Stimulated activated CD4-positive, alpha-beta T cell treated with anti-CD3 and anti-CD28 coated beads, Interleukin-1b, Interleukin-23, amount 100 ng/mL, for 24 hours (primary cell): ENCODE measurements at places on chromosomes 6 and 20.

GRCh38 chr20:19264191-19264590 is 51.7 kb downstream of the SLC24A3 start:
- DNase-seq, result no peak

GRCh38 chr6:87574237-87574804 is 15.5 kb downstream of the RARS2 start:
- DNase-seq, result no peak

DNA sequence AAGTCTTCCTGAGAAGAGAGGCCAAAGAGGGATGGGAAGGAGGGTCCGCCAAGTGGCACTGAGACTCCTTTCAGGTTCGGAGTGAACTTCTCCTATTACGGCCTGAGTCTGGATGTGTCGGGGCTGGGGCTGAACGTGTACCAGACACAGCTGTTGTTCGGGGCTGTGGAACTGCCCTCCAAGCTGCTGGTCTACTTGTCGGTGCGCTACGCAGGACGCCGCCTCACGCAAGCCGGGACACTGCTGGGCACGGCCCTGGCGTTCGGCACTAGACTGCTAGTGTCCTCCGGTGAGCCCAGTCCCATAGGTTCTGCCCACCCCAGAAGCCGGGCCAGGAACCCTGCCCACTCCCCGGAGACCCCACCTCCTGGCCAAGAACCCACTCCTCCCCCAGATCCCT is 4.1 kb downstream of the SLC22A7 start:
- DNase-seq, result no peak

DNA sequence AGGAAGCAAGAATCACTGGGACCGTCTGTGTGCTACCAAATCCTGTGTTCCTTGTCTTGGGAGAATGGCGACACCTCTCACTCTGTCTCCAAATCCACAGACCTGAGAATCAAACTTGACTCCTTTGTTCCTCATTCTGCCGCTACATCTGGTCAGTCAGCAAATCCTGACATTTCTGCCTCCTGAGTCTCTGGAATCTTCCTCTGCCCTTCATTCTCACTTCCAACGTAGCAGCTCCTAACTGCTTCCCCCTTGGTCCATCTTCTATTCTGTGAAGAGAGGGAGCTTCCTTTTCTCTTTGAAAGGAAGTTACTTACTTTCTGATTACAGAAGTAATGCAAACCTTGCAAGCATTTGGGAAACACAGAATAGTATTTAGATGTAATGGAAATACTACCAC is 37.7 kb downstream of the SYTL3 start:
- DNase-seq, result no peak

DNA sequence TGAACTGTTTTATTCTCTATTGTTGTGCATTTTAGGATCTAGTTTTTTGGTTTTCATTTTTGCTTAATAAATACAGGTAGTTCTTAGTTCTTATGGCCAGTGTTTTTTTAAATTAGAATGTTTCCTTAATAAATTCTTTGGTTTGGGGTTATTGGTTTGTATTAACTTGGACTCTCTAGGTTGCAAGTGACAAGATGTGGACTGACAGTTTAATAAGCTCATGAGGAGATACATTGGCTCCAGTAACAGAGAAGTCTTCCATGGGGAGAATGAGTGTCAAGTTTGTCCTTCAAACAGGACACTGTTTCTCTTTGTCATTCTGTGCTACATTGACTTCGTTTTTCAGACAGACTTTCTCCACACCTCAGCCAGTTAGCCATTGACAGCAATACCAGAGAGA is 39.7 kb downstream of the SNX9 start:
- no peak for DNase-seq

DNA sequence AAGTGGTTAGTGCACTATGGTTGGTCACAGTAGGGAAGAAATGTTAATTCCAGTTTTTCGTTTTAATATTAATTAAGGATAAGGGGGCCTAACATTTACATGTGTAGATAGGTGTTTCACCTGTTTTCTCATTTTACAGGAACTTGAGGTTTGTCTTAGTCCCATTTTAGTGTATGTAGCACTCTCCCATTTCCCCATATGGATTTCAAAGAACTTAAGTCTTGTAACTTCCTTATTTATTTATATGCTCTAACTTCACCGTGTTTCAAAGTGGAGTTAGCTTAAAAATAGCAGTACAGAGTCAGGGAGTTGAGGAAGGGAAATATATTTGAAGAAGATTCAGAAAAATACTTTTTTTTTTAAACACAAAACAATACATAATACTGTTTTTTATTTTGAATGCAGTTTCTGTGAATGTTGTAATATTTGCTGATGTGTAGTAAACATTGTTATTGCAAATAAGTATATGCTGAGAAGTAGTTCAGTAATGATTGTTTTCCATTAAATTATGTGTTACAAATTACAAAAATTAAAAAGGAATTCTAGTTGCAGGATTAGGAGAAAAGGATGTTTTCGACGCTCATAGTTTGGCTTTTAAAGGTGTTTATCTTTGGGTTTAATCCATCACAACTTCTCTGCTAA is 3.5 kb downstream of the SCAF8 start:
- DNase-seq, result no peak

DNA sequence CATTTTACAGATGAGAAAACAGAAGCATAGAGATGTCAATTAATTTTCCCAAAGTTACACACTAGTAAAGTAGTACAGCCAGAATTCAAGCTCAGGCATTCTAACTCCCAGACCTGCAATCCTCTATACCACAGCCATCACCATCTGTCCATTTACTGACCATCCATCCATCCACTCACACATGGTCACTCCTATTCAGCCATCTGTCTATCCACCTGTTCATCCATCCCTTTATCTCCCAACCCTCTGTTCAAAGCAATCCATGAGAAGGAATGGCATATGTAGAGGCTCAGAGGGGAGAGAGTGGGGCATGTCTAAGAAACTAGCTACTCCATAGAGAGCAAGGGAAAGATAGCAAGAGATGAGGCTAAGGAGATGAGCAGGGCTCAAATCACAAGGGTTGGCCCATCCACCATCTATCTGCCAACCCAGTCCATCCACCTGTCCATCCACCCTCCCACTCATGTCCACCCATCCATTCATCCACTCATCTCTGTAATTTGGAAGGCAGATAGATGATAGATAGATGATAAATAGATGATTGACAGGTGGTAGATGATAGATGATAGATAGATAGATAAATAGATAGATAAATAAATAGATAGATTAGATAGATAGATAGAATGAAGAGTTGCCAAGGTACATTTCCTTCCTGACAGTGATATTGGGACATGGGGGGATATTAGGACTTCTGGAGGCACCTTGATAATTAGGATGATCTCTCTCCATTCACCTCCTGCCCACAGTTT is 12.2 kb upstream of the C6orf132 start:
- no peak for DNase-seq

DNA sequence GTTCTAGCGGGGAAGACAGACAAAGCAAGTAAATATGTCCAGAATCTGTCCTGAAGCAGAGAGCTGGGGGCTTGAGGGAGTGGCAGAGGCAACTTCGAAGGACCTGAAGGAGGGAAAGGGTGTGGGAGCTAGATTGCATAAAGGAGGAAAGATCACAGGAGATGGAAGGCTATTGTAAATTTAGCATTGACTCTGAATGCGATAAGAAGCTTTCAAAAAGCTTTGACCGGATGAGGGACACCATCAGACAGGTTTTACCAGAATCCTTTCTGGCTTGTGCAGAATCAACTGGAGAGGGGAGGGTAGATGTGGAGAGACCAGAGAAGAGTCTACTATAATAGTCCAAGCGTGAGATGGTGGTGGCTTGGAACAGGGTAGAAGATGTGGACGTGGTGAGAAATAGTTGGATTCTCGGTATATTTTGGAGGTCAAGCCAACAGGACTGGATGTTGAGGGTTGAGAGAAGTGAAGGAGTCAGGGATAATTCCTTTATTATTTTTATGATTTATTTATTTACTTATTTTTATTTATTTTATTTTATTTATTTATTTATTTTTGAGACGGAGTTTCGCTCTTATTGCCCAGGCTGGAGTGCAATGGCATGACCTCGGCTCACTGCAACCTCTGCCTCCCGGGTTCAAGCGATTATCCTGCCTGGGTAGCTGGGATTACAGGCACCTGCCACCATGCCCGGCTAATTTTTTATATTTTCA is 19.9 kb upstream of the RIPOR3 start:
- no peak for DNase-seq

DNA sequence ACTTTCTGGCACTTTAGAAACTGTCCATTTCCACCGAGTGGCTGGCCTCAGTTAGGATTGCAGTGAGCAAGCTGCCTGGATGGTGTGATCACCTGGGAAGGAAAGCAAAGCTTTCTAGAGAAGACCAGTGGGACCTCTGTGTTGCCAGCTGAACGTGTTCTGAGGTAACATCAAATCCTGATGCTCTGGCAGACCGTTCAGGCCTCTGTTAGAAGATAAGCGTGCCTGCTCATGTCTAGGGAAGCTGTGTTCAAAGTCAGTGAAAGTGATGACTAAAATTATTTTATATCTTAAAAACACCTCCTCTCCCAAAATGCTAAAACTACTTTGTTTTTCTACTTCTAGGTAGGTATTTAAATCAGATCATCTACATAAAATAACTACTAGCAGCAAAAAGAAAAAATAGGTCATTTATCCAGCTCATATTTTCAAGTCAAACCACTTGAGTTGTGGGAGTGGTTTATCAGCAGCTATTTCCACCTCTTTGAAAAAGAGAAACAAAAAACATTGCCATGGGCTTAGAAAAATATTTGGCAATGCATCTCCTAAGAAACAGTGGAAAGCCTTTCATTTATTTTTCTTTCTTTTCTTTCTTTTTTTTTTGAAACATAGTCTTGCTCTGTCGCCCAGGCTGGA is 54.8 kb downstream of the CEP43 start:
- no peak for DNase-seq

DNA sequence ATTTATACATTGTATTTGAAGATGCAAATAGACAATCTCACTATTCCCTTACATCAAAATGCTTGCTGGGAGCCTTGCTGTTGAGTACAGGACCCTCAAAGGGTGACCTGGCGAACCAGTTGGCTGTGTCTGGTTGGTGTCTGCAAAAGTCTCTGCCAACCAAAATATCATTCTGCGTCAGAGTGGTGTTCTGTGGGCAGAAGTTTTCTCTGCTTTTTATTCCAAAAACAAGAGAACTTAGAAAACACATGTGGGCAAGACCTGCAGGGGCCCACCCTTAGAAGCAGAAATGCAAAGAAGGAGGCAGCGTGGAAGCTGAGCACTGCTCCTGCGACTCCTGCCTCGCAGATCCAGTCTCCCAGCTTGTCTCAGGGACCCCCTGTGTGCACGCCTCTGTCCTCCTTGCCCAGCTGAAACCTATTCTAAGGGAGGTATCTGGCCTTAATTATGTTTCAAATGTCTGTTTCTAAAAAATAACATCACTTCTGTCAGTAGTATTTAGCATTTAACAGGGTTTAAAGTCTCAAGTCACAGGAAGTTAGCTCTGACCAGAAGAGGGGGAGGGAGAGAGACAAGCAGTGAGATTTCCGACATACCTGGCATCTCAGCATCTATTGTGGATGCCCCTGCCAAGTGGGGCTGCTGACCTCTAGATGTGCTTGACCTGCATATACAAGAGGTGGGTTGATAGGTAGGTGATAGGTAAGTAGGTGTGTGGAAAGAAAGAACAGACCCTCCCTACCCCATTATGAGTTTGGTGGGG is 101.3 kb downstream of the SASH1 start:
- DNase-seq, result no peak

DNA sequence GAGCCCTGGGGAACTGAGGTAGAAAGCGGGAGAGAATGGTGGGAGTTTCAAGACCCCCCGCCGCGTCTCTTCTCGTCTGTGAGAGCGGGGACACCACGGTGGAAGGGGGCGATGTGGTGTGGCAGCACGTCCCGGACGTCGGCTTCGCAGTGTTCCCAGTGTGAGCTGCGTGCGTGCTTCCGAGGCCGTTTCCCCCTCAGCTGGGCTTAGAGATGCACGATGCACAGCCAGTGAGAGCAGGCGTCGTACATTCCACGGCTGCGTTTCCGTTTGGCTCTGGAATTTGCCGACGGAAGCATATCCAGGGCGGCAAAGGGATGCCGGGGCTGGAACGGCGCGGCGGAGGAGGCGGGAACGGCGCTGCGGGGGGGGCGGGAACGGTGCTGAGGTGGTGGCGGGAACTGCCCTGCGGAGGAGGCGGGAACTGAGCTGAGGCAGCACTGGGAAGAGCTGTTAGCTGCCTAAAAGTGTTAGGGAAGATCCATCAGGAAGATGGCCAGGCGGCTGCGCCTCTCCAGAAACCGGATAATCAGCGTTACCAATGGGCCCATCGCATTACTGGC is 37.7 kb downstream of the KIF25 start:
- no peak for DNase-seq

- DNase-seq, result no peak
These were observed 7.3 kb downstream of the CCDC167 start for GRCh38 chr6:37492236-37492972.

DNA sequence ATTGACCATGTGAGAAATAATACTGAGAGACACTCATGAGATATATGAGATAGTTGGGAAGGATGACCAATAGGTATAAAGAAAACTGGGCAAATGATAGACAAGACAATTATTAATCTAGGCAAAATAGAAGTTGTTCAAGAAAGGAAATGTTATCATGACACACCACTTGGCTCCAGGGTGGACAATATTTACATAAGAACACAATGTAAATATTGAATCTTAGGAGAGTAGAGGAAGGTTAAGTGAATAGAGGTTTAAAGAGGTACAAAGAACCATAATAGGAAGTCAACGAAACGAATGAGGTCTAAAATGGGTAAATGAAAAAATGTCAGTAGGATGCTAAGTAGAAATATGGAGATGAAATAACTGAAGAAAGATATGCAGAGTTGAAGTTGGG is 126.5 kb downstream of the MBOAT1 start:
- DNase-seq, result no peak

- no peak for DNase-seq
These were observed 496.0 kb upstream of the ADGRB3 start for GRCh38 chr6:68139130-68139529.

DNA sequence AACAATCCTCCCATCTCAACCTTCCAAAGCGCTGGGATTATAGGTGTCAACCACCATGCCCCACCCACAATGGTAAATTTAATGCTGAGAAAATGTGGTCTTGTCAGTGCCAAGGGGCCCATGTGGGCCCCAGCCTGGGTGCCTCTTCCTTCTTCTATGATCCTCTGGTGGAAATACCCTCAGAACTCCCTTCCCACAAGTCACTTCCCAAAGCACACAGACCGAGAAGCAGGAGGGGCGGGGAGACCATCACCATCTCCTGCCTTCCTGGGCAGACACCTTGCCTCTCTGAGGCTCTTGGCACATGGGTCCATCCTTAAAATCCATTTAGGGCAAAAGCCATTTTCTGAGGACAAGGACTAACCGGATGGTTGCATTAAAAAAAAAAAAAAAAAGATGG is 59.0 kb downstream of the NOL4L start:
- no peak for DNase-seq

- DNase-seq, result no peak
These were observed 35.4 kb upstream of the PBOV1 start for GRCh38 chr6:138253731-138254130.
